ENCODE measurements at places on chromosomes 2 and 18.

DNA sequence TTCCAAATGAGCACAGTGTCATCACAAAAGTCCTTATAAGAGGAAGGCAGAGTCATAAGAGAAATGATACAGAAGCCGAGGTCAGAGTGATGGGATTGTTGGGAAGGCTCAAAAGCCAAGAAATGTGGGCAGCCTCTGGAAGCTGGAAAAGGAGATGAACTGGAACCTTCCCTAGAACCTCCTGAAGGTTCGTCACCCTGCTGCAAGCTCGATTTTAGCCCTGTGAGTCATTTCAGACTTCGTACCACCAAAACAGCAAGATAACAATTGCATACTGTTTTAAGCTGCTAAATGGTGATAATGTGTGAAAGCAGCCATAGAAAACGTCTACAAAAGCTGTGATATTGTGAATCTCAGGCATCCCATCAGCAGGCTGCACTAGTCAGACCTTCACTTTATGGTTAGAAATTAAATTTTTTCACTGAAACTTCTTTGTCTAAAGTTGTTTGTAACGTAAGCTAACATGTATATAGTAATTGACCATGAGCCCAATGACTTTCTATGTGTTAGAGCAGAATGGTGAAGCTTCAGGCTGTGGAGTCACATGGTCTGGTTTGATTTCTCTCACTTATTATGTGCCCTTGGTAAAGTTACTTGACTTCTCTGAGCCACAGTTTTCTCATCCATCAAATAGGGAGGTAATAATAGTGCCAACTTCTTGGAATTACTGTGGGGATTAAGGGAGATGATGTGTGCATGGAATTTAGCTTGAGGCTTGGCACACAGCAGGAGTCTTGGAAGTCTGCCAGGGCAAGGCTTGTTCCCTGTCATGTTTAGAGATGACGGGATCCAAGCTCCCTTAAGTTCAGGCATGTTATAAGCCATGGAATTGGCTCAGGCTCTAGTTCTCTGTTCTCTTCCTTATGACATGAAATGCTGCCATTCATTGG, 132.0 kb upstream of the CCDC195 start:
- DNase-seq, result no peak

GRCh38 chr18:47262301-47263149, 11.1 kb upstream of the SKOR2 start:
- no peak for DNase-seq

GRCh38 chr2:54158311-54158710, 42.9 kb downstream of the ACYP2 start:
- no peak for DNase-seq

DNA sequence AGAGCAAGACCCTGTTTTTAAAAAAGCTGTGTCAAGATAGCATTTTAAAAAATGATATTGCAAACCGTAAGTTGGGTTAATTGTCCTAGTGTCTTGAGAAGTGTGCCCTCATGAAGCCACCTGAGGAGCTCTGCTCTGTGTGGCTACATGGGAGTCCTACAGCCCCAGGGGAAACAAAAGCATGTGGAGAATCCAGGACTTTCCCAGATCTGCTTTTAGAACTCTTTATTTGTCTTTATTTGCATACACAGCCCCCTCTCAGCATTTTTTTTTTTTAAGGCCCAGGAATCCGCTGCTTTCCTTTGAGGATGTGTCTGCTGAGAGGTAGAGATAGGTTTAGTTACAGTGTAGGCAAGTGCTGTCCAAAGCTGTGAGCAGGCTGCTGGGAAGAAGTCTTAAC, 219.2 kb downstream of the FHOD3 start:
- DNase-seq, result no peak

DNA sequence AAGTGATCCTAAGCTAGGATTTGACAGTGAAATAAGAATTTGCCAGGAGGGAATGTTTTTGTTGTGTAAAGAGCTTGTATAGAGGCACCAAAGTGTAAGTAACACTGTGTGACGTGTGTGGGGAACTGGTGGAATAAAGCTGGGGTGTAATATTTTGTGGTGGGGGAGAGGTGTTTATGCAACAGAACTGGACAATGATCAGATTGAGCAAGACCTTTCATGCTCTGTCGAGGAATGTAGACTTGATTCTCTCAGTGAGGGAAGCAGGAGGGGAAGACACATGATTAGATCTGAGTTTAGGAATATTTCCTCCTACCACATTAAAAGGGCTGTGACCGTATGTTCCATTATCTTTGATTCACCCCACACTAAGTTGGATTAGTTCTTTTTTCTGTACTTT, 43.6 kb downstream of the EFEMP1 start:
- DNase-seq, result no peak

- DNase-seq, result no peak
Measured at GRCh38 chr2:179571252-179571651, 290.2 kb downstream of the ZNF385B start.

- DNase-seq, result no peak
Measured at GRCh38 chr2:209943776-209944175, 58.7 kb upstream of the RPE start.

- peak; percentile 23 for DNase-seq
Measured at GRCh38 chr18:57668021-57668420, 46.4 kb upstream of the NARS1 start.

Measured in K562 (cell line).